ENCODE measurements at places on chromosomes 2 and 18.
A peak's percentile ranks its signal among the peaks of the same experiment; 100 is the strongest.

DNA sequence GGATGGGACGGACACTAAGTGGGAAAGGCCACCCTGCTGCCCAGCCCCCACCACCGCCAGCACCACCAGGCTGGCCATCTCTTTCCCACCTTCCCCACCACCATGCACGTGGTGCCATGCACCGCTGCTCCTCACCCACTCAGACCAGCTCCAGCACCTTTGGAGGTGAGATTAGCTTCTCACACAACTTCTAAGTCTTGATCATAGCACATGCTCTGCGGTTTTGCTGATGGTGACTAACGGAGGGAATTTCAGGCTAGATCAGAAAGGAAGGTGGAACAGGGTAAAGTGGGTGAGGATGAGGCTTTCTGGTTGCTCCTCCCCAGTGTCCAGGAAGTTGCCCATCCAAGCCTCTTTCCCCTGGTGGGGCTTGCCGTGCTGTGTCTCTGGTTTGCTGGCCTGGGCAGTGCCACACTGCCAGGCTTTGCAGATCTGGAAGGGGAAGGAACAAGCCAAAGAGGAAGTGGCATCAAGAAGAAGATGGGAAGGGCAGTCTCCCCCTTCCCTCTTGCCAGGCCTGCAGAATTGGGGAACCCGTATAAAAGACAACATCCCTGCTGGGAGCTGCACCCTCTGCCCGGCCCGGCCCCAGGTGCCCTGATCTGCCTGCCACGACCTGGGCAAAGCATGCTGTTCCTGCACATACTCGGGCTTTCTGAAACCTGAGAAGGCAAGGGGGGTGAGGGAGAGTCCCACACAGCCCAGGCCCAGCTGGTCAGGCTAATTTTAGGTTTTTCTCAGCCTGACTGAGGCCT lies 44.3 kb upstream of the CAB39 start:
- no peak for DNase-seq

DNA sequence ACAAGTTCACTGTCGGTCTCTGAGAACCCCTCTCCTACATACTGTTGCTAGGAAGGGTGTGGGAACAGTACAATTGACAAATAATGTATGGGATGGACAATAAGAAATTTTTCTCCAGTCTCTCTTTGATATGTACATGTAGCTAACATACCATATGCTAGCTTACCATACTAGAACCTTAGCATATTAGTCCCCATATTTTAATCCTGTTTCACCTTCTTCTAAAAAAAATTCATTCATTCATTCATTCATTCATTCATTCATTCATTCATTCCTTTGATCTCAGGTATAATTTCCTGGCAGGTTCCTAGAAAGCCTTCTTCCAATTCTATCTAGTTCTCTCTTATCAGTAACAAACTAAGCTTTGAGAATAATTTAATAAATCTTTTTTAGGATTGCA lies 62.2 kb downstream of the TTC21B start:
- no peak for DNase-seq

- no peak for DNase-seq
Measured at GRCh38 chr2:177753682-177754491, 318.7 kb downstream of the PDE11A start.

- no peak for DNase-seq
Measured at GRCh38 chr2:16429431-16430145, 236.0 kb downstream of the CYRIA start.

DNA sequence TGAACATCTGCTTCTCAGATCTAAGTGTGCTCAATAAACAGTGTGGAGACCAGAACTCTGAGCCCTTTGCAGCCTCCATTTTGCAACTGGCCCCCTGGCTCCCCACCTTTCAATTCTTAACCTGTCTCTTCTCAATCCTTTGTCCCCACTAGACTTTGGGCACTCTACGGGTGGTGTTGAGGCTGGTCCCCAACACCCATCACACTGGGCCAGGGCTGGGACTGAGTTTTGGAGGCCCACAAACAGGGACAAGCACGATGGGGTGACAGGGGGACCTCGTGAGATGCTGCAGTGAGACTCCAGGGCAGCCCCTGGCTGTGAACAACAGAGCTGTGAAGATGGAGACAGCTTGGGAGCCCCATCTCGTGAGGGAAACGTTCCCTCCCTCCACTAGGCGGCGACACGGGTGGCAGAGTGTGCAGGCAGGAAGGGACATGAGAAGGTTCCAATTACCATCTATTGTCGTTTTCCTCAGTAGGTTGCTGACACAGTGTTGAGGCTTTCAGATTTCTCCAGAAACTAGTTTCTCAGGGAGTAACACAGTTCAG lies 1.2 kb downstream of the ANKMY1 start:
- DNase-seq, result peak; percentile 62

GRCh38 chr2:3512086-3512485 lies 7.2 kb downstream of the ADI1 start:
- DNase-seq, result no peak

GRCh38 chr2:144501627-144502026 lies 18.3 kb downstream of the ZEB2 start:
- DNase-seq, result no peak

DNA sequence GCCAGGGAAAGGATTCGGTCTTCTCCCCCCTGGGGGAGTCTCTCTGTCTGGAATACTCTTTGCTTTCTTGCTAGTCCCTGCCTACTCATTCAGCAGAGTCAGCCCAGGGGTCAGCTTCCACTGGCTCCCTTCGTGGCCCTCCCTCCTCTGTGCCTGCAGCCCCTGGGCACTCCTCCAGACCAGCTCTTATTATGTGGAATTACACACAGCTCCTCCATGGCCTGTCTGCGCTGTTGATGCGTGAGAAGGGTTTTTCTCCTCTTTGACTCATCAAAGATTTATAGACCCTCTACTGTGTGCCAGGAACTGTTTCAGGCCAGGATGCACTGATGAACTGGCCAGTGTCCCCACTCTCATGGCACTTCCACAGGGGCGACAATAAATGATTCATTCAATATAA lies 44.4 kb downstream of the ST8SIA5 start:
- DNase-seq, result no peak

- DNase-seq, result no peak
Measured at GRCh38 chr2:240226672-240227537, 86.4 kb upstream of the OTOS start.

DNA sequence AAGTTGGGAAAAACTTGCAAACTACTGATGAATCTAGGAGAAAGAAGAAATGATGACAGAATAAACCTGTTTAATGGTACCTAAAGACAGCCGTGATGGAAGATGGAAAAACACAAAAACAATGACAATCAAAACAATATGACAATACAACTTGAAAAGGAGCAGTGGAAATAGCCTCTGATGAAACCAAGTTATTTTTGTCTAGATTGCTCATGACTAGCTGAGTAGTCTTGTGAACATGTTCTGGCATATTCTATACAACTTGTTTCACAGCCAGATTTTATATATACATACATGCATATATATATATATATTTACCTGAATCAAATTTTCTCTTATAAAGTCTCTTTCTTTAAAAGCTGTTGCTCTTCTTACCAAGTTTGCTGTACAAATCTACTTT lies 439.1 kb downstream of the TGIF1 start:
- no peak for DNase-seq

DNA sequence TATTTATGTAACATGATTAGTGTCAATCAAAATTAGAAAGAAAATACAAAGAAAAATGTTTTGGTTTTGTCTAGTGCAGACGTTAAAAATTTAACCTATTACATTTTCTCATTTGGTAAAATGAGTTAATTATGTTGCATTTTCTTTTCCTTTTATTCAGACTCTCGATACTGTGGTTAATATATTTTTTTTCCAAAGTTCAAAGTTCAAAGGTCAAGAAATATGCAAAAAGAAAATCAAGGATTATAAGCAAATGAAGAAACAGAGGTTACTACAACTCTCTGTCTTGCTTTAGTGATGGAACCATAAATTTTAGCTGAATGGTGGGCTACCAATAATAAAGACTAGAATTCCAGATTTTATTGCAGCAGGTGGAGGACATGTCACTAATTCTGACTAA lies 133.3 kb upstream of the TFPI start:
- no peak for DNase-seq

GRCh38 chr2:11697103-11697871 lies 27.3 kb upstream of the NTSR2 start:
- DNase-seq, result peak; percentile 34

DNA sequence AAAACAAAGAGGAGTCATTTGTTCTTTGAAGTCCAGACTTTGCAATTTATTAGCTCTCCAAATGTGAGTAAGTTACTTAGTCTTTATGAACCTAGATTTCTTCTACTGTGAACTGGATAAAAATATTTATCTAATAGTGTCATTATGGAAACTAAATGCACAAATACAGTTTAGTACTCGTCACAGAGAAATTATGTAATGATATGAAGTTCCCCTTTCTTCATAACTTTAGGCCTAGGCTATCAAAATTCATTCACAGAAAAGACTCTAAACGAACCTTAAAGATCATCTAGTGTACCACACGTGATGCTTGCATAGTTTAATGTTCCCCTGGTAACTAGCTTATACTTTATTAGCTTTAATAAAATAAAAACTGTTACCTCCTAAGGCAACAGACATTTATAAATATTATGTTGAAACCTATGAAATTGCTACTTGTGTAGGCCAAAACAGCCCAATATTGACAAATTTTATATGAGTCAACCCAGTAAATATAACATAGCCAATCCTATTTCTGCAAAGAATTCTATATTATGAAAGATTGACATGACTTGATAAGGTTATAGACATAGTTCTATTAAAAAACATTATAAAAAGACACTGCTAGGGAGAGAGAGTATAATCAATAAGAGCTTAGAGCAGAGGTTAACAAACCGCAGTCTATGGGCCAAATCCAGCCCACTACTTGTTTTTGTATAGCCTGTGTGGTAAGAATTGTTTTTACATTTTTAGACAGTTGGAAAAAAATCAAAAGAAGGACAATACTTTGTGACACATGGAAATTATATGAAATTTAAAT lies 44.9 kb upstream of the ITPRID2 start:
- DNase-seq, result no peak

DNA sequence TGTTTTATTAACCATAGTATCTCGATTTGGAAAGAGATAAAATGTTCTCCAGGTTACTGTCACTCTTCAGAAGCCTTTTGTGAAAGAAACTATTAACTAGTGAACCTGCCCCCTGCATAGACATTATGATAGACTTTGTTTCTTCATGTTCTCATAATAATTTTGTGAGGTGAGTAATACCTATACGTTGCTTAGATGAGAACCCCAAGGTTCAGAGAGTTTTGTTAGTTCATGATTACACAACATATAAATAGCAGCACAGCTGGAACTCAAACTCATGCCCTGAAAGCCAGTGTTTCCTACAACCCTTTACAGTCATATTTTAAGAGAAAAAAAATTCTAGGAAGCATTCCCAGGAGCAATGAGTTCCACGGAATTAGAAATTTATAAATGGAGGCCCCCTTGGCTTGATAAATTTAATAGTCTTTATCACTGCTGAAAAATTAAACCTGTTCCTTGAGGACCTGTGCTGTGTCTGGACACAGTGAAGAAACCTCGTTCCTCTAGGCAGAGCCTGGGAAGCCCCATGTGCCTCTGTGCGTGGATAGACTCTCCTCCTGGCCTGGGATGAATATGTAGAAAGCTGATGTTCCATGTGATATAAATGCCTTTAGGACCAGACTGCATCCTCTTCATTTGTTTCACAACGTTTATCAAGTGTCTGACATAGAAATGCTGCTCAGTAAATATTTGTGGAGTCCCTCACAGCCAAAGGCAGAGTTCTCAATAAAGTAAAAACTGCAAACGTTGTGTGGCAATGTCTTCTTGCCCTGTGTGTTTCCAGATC lies 1257.0 kb upstream of the GYPC start:
- DNase-seq, result no peak

- no peak for DNase-seq
Measured at GRCh38 chr2:39881494-39881893, 102.4 kb upstream of the THUMPD2 start.

DNA sequence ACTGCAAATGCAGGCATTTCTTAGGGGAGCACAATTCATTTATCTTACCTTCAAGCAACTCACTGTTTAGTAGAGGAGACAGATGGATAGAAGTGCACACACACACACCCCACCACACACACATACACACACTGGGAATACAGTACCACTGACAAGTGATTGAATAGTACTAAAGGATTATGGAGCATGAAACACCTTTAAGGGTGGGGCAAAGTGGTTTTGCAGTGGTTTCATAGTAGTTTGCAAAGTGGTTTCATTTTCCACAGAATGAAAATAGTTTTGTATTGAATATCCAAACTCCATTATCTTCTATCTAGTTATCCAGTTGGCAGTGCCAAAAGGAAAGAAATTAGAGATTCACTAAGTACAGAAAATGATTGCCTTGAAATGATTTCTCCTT lies 18.9 kb downstream of the KIF5C start:
- no peak for DNase-seq

GRCh38 chr2:238431456-238431855 lies 4.7 kb downstream of the ASB1 start:
- no peak for DNase-seq

DNA sequence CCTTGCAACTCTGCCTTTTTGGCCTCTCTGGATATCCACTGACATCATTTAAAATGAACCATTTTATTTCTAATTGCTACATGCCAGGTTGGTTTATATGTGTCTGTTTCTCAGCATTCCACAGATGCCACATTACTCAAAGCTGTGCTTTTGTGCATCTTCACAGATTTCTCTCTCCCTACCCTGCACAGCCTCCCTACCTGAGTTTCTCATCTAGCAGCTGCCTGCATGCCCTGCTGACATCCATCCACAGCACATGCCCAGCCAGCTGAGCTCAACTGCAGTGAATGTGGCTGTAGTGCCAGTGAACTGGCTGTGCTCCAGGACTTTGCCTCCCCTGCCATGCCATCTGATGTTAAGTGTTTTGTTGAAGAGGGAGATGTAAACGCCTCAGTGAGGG lies 44.5 kb downstream of the PKP4 start:
- DNase-seq, result no peak

DNA sequence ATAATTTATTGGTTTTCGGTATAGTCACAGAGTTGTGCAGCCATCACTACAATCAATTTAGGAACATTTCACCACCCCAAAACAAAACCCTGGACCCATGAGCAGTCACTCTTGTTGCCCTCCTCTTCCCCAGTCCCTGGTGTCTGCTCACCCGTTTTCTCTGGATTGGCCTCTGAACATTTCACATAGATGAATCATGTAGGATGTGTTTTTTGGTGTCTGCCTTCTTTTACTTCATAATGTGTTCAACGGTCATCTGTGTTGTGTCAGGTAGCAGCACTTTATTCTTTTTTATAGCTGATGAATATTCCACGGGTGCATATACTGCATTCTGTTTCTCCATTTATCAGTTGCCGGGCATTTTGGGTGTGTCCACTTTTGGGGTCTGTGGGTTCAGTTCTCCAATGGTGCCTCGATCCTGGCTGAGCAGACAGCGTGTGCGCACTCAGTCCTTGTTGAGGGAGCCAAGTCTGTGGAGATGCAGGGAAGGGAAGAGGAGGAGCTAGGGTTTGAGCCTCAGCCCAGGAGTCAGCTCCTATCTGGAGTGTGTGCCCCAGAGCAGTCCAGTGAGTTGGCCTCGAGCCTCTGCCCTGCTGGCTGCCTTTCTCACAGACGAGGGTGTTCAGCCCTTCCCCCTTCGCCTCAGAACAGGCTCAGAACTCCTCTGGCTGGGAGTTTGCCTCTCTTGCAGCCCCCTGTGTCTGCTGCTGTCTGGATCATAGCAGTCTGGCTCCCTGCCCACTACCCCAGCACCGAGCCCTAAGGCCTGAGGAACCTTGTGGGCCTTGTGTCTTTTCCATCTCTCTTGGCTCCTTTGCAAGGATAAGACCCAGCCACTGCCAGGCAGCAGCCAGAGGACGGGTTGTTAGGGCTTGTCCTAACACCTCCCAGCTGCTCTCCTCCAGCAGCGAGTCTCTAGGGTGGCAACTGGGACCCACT lies 18.0 kb downstream of the C2orf74 start:
- DNase-seq, result no peak

- DNase-seq, result no peak
Measured at GRCh38 chr18:76463872-76464271, 31.2 kb downstream of the ZNF516 start.

- DNase-seq, result no peak
Measured at GRCh38 chr2:48940606-48941005, 185.1 kb upstream of the LHCGR start.
